ENCODE measurements at places on chromosomes 2 and 18.

DNA sequence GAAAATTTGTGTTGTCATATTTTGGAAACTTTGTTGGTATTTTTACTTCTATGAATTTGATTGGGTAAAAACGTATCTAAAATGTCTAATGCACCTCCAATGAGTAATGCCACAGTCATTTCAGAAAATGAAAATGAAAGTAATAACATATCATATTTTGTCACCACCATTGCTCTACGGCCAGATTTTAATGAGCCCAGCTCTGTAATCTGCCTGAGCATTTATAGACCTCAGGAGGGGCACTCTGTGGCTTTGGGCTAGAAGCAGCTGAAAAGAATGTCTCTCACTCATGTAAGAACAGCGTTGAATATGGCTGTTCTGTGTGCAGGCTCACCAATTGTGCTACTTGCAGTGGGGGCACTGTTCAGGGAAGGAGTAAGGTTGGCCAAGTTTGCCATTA is 32.7 kb upstream of the ABCA12 start:
- no peak for DNase-seq

DNA sequence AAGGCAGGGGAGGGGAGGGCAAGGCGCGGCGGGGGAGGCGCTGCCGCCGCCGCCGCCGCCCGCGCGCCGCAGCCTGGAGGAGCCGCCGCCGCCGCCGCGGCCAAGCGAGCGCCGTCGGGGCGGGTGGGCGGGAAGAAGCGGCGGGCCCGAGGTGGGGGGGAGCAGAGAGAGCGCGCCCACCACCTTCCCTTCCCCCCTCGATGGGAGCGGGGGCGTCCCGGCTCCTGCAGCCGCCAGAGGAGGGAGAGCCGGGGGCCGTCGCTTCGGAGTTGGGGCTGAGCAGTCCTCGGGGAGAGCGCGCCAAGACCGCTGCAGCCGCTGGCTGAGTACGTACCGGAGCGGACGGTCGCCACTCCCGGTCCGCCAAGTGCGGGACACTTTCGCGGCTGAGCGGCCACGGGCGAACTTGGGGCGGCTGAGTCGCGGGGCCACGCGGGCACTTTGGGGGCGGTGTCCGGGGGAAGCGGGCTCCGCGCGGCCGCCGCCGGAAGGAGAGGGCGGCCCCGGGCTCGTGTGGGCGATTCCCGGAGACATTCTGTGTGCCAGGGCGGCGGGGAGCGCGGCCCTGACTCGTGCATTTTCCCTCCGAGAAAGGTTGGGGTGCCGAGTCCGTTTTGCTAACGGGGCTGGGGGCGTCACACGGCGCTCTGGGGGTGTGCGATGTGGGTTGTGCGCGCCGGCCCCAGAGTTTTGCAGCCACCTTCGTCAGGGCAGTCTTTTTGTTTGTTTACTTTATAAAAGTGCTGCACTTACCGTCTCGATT is at the start of gene NAB1:
NAB1 (plus strand) TSS at position 49 of the 763 bp plus-strand sequence. CDS start 10,094 bp downstream, outside the sequence.
- peak; percentile 60 for DNase-seq

- DNase-seq: peak; percentile 13
Measured at GRCh38 chr2:230627806-230628724, 84.6 kb upstream of the CAB39 start.

GRCh38 chr2:74316627-74317295 is 26.5 kb downstream of the SLC4A5 start:
- DNase-seq: no peak

DNA sequence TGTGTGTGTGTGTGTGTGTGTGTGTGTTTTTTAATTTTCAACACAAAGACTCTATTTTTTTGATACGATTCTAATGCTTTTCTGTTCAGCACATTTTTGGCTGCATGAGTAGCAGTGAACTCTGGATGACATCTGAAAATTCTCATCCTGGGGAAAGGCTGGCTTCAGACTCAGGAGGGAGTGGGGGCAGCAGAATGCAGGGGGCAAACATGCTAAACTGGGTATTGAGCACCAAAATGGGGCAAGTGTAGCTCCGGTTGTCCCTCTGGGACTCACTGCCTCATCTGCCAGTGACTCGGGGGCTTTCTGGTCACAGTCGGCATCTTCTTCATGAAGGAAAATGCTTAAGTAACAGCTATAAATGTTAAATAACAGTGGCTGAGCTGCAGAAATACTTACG is 116.8 kb upstream of the PID1 start:
- DNase-seq: no peak

DNA sequence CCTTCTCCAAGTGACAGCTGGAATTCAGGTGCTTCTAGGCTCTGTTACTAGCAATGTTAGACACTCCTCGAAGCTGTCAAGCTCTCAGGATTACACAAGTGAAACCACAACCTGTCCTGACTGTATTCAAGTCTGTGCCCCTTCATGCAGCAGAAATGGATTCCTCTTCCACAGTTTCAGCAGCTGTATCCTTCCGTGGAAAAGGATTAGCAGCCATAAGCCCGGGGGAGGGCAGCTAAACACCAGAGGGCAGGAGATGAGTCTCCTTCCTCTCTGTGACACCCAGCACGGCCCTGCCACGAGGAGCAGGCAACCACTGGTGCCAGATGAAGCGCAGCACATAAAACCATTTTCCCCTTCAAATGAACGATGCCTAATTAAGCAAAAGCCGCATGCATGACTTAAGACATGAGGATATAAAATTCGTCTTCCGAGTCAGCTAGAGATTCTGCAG is 1.2 kb downstream of the ST3GAL5 start:
- peak; percentile 36 for DNase-seq

DNA sequence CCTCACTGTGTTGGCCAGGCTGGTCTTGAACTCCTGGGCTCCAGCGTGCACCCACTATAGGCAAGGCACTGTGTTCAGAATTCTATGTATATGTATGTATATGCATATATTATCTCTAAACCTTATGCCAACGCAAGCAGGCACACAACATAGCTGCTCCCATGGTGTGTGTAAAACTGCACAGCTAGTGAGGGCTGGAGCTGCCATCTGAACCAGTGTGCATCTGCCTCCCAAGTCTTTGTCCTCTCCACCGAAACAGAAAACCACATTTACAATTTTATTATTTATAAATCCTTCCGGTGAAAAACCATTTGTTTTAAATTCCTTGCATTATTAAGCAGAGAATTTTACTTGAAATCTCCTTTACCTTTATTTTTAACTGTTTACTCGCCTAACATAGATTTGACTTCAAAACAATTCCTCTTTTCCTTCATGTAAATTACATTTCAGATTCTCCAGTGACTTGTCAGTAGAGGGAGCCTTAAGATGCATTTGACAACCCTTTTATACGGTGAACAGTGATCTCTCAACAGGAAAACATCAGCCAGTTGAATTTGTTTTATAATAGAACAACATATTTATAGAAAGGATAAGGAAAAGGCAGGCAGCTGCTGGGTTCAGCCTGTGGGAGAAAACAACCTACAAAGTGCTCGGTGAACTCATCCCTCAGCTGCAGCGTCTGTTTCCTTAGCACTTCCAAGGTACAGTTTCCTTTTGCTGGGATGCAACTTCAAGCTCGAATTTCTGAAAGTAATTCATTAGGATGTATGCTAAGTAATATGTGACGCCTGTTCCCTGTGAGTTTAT is 101.2 kb downstream of the MYT1L start:
- no peak for DNase-seq

- DNase-seq: no peak
Measured at GRCh38 chr2:67650291-67651133, 253.4 kb downstream of the ETAA1 start.

DNA sequence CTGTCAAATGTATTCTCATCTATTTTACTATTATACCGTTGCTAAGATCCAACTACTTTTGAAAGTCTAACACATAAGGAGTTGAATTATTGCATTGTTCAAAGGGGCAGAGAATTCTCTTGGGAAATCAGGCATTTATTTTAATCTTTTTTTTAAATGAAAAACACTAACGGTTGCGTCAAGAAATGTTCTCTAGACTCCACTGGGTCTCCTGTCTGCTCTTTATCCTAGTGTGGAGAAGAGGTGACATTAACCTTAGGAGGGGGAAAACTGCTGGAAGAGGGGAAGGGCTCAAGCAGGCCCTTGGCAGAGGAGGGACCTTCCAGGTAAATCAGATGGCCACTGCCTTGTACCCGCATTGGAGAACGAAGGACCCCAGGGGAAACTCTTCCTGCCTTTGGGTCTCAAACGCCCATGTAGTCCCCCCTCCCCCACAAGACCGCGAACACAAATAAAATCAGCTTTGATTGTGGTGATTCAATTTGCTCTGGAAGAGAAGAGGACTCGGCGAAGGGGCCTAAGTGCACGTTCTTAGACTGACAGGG is 1.1 kb upstream of the APCDD1 start:
- DNase-seq: no peak

- no peak for DNase-seq
Measured at GRCh38 chr2:69212238-69213028, 174.6 kb downstream of the GFPT1 start.

GRCh38 chr2:116988303-116988702 is 826.2 kb upstream of the DDX18 start:
- no peak for DNase-seq

DNA sequence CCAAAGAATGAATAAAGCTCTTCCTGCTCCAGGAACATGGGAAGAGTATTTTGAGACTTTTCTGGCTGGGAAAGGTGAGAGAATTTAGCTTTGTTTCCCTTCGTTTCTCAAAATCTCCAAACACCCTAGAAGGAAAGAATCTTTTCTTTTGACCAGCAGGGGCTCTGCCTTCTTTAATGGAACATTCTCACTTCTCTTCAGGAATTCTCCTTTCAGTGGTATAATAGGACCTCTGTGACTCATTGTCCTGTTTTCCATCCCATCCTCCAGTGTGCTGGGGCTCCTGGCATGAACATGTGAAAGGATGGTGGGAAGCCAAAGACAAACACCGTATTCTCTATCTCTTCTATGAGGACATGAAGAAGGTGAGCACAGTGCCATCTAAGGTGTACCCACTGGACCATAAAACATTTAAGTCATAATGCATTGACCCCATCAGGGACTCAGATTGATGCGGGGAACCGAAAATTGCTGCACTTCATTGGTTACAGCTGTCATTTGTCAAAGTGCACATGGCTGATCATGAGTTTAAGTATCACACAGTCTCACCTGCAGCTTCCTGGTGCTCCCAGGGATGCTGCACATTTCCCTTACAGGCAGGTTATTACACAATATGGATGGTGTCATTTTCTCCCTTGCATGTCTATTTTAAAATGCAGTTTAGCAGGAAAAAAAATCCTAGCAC is 5.5 kb downstream of the SULT1C4 start:
- DNase-seq: no peak

- peak; percentile 81 for DNase-seq
Measured at GRCh38 chr2:56014046-56014730, 90.6 kb upstream of the EFEMP1 start.

- no peak for DNase-seq
Measured at GRCh38 chr2:86491088-86491487, 49.9 kb downstream of the KDM3A start.

GRCh38 chr2:160394153-160394552 is 99.5 kb downstream of the RBMS1 start:
- no peak for DNase-seq

DNA sequence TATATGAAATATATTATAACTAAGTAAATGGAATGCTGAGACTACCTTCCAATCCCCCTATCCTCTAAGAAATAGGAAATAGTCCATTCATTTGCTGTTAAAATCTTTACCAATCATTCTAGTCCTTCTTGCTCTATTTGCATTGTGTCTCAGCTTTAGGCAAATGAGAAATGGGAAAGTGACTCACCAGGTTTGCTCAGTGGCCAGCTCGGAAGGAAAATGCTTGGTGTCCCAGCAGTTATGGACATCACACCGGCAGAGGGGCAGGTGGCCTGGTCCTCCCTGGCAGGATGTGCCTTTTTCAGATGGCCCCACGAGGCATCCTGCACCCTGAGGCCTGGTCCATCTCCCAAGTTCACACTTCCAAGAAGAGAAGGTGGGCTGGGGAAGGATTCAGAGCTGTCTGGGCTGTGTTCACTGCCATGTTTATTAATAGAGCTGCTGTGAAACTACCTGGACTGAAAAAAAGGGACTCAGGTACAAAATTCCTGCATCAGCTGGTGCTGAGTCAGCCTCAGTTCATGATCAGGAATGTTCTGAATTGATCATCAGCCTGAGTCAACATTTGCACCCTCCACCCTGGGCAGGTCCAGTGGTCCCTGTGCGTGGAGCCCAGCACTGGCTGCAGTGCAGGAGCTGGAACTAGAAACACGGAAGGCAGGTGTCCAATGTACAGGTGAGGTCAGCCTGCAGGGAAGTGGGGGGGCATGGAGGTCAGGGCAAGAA is 60.1 kb upstream of the ARL4C start:
- DNase-seq: no peak

All from NCI-H345 (cell line).